Right renal pelvis (tissue), 4 donors: ENCODE measurements at places on chromosomes 3 and 15. TPM values are rescaled to one million over a fixed set of nuclear protein-coding genes. Genes with fewer than 3 reads are reported as not detected.

Gene FBXO45
- 19.7 TPM for polyA plus RNA-seq

Gene MST1
- 197 TPM for polyA plus RNA-seq

Gene CPA3
- polyA plus RNA-seq, result 0.21 TPM

Gene STAC
- 13.7 TPM for polyA plus RNA-seq

Gene SPESP1
- polyA plus RNA-seq, result 6.4 TPM

Gene ALCAM
- 125 TPM for polyA plus RNA-seq

Gene PLA2G4E
- polyA plus RNA-seq, result not detected

Gene MESP1
- 1.9 TPM for polyA plus RNA-seq

Gene ROPN1
- 0.04 TPM for polyA plus RNA-seq

Gene MYO5A
- 7.4 TPM for polyA plus RNA-seq

Gene CFAP100
- 1.5 TPM for polyA plus RNA-seq

Gene TMEM207
- 19.5 TPM for polyA plus RNA-seq

Gene MAGI1
- polyA plus RNA-seq, result 28.2 TPM

Gene LRRC2
- 2.9 TPM for polyA plus RNA-seq

Gene STRIT1
- 1.2 TPM for polyA plus RNA-seq

Gene FETUB
- not detected for polyA plus RNA-seq

Gene ESYT3
- 1.1 TPM for polyA plus RNA-seq

Gene KLHL6
- polyA plus RNA-seq, result 1.3 TPM

Gene CAND2
- polyA plus RNA-seq, result 8.8 TPM

Gene SOX14
- not detected for polyA plus RNA-seq

Gene PRR23B
- not detected for polyA plus RNA-seq

Gene PLXNB1
- polyA plus RNA-seq, result 163 TPM

Gene GPR62
- polyA plus RNA-seq, result 0.68 TPM

Gene KNG1
- polyA plus RNA-seq, result 149 TPM

Gene GPR160
- 53.5 TPM for polyA plus RNA-seq

Gene AHSG
- polyA plus RNA-seq, result 0.38 TPM

Gene EXD1
- not detected for polyA plus RNA-seq

Gene PPP2R3A
- 24.2 TPM for polyA plus RNA-seq

Gene CLDN16
- 51.5 TPM for polyA plus RNA-seq

Gene GLDN
- 0.91 TPM for polyA plus RNA-seq

Gene CEP152
- polyA plus RNA-seq, result 6.1 TPM

Gene TMPRSS7
- not detected for polyA plus RNA-seq

Gene MAN2C1
- polyA plus RNA-seq, result 148 TPM

Gene PRSS50
- polyA plus RNA-seq, result 3.2 TPM

Gene PFKFB4
- 5.4 TPM for polyA plus RNA-seq

Gene FRMD4B
- 39.5 TPM for polyA plus RNA-seq

Gene HTR3E
- not detected for polyA plus RNA-seq

Gene PPP1R14D
- polyA plus RNA-seq, result 0.55 TPM

Gene ONECUT1
- 0.13 TPM for polyA plus RNA-seq

Gene TUSC2
- polyA plus RNA-seq, result 26.2 TPM

Gene PIERCE2
- polyA plus RNA-seq, result 7.6 TPM

Gene TSEN2
- polyA plus RNA-seq, result 20.8 TPM

Gene AGBL1
- 0.06 TPM for polyA plus RNA-seq

Gene KBTBD13
- polyA plus RNA-seq, result 0.06 TPM

Gene SLC4A7
- polyA plus RNA-seq, result 24.2 TPM

Gene LYZL4
- polyA plus RNA-seq, result not detected

Gene RBM6
- polyA plus RNA-seq, result 113 TPM

Gene EPHB1
- polyA plus RNA-seq, result 5.5 TPM

Gene KCTD6
- polyA plus RNA-seq, result 39.2 TPM

Gene ABHD2
- polyA plus RNA-seq, result 30.4 TPM

Gene TAMM41
- polyA plus RNA-seq, result 18.9 TPM

Gene ATP2C1
- polyA plus RNA-seq, result 140 TPM

Gene CEMIP
- polyA plus RNA-seq, result 4.0 TPM

Gene CCR3
- not detected for polyA plus RNA-seq

Gene ERICH6
- 0.98 TPM for polyA plus RNA-seq

Gene GOLGA8N
- polyA plus RNA-seq, result 23.3 TPM

Gene CPEB1
- 2.4 TPM for polyA plus RNA-seq

Gene DUOXA2
- not detected for polyA plus RNA-seq
